GM04503 (cell line): ENCODE measurements at places on chromosomes 3 and 15.

GRCh38 chr3:9898467-9899241 lies 4.0 kb upstream of the IL17RE start:
- no peak for DNase-seq

GRCh38 chr3:50518436-50518835 lies 15.0 kb upstream of the CACNA2D2 start:
- no peak for DNase-seq

DNA sequence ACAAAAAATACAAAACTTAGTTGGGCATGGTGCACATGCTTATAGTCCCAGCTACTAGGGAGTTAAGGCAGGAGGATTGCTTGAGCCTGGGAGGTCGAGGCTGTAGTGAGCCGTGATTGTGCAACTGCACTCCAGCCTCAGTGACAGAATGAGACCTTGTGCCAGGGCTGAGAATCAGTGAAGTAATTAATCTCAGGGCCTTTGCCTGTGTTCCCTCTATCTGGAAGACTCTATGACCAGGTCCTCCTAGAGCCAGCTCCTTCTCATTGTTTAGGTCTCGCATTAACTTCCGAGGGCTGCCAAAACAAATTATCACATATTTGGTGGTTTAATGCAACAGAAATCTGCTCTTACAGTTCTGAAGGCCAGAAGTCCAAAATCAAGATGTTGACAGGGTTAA lies 41.4 kb upstream of the FLNB start:
- DNase-seq: no peak

- DNase-seq: no peak
Measured at GRCh38 chr3:195179776-195180489, 91.0 kb downstream of the XXYLT1 start.

- DNase-seq: no peak
Measured at GRCh38 chr15:73631915-73632669, 1.1 kb downstream of the NPTN start.

DNA sequence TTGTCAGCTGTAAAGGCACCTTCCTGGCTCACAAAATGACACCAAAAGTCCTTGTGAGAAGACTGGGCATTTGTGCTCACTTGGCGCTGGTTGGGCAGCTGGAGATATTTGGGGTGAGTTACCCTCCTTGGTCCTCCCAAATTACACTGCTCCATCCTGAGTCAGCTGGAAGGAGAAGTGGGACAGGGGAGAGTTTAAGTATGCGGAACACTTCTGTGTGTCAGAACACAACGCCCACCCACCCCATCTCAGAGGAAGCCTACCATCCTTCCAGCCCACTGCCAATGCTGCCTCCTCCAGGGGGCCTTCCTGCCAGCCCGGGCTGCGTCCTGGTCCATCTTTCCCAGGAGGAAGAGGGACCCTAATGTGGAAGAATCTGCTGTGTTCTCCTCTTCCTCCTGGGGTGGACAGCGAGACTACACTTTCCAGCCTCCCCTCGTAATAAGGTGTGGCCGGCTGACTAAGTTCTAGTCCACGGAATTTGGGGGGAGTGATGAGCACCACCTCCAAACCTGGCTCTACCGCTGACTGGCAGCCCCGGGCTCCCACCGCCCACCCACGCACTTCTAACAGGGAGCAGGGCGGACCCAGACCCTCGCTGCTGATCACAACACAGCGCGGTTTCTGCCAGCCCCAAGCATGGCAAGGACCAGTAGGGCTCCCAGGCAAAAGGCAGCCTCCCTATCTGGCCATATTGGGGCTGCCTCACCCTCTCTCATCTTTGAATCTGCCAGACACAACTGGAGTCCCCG lies 265.0 kb downstream of the XXYLT1 start:
- DNase-seq: no peak

DNA sequence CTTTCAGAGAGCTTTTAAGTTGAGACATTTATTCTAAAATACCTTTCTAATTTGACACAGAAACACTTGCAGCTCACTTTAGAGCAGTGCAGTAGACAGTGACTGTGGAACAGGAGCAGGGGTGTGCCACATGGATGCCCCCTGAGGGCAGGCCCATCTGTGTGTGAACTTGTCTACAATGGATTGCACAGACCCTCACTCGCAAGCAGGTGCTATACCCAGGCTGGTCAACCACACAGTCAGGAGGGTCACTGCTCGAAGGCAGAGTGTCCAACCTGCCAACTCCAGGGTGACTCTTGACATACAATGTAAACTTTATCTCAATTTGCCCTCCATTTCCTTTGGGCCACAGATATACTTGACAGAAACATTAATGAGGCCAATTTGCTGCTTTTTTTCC lies 437.2 kb downstream of the EPHB1 start:
- DNase-seq: no peak

DNA sequence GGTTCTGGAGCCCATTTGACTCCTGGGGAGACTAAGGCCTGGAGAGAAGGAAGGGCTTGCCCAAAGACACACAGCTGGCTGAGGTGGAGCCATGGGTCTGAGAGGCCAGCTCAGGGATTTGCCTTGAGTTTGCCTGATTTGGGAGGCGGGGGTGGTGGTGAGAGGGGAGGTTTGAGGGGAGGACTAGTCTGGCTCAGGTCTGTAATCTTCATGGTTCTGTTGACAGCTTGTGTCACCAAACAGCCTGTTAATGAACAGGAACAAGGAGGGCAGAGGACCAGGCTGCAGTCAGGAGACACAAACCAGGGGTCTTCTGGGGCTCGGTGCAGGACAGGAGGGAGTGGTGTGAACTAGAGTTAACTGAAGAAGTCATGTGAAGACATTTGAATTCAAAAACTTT lies 3.6 kb downstream of the TRH start:
- no peak for DNase-seq

GRCh38 chr15:98455904-98456303 lies 192.4 kb upstream of the IGF1R start:
- DNase-seq: no peak

- DNase-seq: no peak
Measured at GRCh38 chr15:76648732-76649444, 256.3 kb downstream of the SCAPER start.

- DNase-seq: no peak
Measured at GRCh38 chr15:81386947-81387346, 12.9 kb upstream of the TMC3 start.

DNA sequence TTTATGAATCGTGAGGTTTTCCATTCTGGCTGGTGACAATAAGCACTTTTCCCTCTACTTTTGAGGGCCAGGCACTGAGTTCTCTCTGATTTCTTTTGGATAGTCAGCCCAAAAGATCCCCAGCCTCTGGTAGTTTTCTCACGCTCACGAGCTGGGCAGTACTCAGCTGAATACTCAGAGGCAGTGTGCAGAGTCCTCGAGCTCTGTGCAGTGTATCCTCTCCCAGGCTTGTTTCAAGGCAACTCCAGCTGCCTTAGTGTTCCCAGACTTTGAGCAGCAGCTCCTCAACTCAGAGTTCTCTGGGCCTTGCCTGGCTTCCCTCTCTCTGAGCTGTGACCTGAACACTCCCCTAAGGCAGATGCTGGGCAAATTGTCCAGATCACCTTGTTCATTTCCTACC lies 59.1 kb upstream of the IQSEC1 start:
- DNase-seq: no peak

DNA sequence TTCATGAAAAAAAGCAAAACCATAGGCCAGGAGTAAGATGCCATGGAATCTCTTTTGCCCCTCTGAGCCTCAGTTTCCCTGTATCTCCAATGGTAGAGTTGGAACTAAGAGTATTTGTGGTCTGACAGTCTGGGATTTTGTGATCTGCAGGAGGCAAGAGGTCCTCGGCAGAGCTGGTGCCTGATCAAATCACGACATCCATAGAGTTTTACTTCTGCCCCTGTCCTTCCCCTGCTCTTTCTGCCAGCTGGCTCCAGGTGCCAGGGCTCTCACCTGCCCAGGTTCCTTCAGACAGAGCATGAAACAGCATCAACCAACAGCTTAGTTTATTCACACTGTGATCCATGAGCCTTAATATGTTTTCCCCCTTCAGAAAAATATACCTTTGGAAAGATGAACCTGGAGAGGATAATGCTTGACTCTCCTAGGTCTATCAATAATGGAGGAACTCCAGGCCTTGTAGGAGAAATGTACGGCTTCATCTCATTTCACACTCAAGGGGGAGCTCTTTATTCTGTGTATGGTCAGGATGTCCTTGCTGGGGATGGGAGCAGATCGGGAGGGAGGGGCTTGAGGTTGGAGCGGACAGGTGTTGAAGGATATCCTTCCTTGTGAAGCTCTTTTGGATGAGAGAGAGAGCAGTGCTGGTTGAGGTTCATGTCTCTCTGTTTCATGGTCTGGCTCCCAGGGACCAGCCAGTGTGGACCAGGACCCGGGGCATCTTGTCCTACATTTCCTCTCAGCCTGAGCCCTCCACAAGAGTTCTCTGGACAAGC lies 309.9 kb downstream of the RPLP1 start:
- no peak for DNase-seq

- no peak for DNase-seq
Measured at GRCh38 chr3:13164893-13165492, 91.8 kb upstream of the IQSEC1 start.

- no peak for DNase-seq
Measured at GRCh38 chr3:175357758-175358157, 498.6 kb downstream of the NAALADL2 start.

GRCh38 chr15:89329329-89330084 lies 5.1 kb downstream of the POLG start:
- no peak for DNase-seq

DNA sequence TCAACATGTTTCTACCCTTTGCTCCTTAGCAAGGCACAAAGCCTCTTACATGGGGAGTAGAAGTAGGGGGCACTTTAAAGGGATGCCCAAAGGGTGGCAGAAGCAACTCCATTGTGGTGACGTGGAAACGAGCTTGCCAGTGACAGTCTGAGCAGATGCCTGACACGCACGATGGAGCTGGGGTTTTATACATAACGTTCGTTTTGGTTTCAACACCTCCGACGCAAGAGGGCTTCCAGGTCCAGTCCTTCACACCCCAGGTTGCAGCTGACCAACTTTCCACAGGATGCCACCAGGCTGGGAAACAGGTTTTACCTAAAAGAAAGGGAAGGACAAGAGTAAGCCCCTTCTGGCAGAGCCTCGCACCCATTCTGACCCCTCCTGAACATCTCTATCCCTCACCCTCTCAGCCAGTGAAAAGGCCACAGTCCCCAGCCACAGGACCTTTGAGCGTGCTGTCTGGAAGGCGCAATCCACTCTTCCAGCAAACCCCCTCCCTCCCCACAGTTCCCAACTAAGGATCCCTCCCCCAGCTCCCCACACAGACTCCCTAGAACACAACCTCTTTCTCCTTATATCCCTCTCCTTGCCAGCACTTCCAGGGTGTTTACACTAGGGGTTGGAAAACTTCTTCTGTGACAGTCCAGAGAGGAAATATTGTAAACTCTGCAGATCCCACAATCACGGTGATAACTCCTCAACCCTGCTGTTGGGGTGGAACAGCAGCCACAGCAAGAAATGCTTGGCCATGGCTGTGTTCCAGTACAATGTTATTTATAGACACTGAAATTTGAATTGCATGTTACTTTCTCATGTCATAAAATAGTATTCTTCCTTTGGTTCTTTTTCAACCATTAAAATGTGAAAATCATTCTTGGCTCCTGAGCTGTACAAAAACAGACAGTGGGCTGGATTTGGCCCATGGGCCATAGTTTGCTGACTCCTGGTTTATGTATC lies 36.2 kb downstream of the FAM174B start:
- peak; percentile 21 for DNase-seq

DNA sequence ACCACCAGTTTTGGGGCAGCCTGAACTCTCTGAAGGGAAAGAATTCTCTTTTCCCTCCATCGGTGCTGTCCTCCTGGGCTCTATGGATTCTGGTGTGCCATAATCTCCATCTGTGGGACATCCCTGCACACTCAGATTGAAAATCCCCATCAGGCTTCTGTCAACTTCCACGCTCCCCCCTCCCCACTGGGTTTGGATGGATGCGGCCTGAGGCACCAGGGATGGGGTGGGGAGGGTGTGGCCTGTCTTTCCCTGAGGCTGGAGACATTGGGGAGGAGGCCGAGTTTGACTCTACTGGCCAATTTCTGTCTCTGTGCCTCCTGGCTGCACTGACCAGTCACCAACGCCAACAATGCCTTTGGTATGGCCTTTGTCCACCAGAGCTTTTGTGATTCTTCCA lies 16.3 kb upstream of the FBLN2 start:
- DNase-seq: no peak

DNA sequence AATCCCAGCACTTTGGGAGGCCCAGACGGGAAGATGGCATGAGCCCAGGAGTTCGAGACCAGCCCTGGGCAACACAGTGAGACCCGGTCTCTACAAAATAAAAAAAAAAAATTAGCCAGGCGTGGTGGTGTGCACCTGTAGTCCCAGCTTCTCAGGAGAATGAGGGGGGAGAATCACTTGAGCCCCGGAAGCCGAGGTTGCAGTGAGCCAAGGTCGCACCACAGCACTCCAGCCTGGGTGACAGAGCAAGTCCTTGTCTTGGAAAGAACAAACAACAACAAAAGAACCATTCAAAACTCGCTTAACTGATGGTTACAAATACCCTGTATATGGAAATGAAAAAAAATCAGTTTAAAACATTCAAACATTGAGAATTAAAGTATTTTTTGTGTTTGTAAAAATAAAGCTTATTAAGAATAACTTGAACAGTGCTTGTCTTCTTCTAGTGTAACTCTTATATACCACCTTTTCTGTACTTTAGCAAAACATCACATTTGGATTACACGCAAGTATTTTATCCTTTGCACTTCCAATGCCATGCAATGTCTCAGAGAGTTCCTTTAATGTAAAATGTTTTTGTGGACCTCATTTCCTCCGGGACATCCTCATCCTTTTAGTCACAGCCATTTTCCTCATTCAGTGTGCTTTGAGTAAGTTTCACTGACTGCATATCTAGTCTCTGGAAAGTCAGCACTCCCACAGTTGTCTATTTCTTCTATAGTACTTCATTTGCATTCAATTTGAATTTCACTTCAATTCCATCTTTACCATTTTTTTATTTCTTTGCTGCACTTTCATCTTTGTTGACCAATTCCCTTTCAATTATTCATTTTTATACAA lies 113.0 kb upstream of the GOLGA8J start:
- DNase-seq: no peak

DNA sequence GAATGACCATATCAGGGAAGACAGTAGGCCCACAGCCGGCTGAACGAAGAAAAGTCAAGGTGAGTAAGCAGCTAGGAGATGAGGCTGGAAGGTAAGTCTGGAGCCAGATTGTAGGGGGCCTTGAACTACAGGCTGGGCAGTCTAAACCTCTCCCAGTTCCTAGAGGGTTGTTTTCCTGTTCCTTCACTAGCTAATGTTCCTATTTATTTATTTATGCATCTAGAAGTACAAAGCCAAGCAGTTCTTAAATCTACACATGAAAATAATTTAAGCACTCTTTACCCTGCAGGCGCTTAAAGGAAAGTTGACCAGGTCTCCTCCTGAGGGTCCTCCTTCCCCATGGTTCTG lies 3.7 kb downstream of the ACAA1 start:
- DNase-seq: no peak

- DNase-seq: no peak
Measured at GRCh38 chr3:186394566-186395217, 32.7 kb upstream of the DGKG start.

DNA sequence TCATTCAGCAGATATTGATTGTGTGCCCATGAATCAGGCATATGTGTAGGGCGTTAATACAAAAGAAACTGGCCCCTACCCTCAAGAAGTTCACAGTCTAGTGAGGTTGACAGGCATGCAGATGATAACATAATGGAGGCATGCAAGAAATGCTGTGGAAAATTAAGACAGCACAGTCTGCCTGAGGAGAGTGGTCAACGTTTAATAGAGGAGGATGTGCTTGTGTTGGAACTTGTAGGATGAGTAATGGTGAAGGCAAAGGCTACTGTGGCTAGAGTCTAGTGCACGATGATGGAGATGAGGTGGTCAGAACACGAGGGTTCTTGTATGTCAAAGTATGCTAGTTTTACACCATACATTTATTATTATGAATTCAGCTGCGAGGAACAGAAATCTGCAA lies 295.7 kb downstream of the SOX2 start:
- no peak for DNase-seq
